Epithelial cell of prostate (primary cell): ENCODE measurements at places on chromosomes 3 and 15.

DNA sequence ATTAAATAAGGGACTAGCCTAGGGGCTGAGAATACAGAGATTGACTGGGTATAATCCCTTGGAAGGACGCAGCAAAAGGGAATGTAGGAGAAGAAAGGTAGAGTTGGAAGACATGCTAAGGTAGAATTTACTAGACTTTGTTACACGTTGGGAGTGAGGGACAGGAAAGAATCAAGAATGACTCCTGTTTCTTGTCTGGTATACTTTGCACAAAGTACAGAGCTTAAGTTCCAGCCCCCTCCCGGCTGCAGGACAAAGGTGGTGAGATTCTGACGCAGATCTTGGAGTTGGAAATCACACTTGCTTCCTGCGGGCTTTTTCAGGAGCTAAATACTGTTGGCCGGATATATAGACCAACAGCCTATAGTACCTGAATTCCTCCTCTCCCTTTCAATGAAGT is 895 bp downstream of the HYKK start:
- DNase-seq, result no peak

DNA sequence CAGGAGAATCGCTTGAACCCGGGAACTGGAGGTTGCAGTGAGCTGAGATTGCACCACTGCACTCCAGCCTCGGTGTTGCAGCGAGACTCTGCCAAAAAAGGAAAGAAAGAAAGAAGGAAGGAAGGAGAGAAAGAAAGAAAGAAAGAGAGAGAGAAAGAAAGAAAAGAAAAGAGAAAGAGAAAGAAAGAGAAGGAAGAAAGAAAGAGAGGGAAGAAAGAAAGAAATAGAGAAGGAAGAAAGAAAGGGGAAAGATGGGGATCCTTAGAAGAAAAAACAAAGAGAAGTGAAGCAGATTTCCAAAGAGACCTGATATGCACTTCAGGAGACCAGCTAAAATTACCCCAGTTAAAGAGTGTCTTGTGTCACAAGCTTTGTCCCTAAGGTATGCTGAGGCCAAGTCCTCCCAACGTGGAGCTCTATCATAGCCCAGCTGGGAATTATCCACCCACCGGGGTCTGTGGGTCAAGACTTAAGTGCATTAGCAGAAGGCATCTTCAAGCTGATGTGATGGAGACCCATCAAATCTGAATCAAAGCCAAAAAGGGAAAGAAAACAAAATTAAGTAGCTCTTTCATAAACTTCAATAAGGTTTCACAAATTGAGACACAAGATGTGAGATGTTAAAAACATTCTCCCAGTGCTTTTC is 17.8 kb upstream of the AKAP13 start:
- DNase-seq, result no peak

GRCh38 chr3:34106879-34107278 is 308.4 kb downstream of the PDCD6IP start:
- DNase-seq, result no peak

DNA sequence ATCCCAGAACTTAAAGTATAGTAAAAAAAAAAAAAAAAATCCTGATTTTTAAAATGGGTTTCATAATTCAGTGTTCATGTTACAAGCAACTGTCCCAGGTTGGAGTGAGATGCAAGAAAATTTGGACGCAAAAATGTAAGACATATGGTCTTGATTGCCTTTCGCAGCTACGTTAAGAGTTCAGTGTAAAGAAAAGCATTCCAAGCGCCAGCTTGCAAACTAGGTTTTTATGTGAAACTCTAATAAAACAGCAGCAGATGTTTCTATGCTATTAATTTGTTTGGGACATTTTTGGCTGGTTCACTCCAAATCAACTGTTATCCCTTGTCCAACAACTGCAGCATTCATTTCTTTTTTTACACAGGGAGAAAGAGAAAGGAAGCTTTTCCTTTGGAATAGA is 957.8 kb downstream of the ROBO1 start:
- DNase-seq, result no peak

DNA sequence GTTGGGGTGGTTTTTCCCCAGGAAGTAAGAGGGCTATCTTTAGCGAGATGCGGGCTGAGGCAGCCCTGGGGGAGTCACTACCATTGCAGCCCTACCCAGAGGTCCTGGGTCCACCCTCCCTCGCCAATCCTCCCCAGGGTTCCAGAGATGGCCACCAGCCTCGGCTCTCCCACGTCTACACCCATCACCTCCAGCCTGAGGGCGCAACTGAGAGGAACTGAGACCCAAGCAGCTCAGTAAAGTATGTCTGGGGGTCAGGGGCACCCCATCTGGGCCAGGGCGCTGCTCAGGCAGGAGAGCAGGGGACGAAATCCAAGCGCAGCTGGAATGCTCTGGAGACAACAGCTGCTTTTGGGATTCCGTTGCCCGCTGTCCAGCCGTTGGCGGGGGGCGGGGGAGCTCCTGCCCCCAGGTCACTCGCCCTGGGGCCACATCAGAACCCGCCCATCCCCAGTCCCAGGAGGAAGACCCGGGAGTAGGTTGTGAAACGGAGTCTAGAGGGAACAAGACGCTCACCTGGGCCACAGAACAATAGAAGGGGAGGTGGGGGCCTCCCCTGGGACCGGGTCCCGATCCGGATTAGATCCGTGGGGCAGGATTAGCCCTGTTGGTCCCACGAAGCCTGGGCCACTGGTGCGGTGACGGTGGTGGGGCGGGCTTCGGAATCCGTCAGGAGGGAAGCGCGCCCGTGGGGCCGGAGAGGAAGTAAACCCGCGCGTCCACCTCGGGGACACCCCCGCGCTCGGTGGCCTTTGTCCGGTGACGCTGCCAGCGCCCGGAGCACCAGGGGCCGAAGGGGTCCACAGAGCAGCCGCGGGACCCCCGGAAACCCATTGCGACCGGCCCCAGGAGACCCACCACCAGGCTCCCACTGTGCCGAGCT is 1.4 kb upstream of the NDUFAF3 start:
- no peak for DNase-seq

- DNase-seq, result no peak
Measured at GRCh38 chr15:44736181-44736765, at the start of gene TRIM69. Gene TRIM69 (plus strand): TSS chr15:44736528. CDS start chr15:44736705, 177 bp downstream.

DNA sequence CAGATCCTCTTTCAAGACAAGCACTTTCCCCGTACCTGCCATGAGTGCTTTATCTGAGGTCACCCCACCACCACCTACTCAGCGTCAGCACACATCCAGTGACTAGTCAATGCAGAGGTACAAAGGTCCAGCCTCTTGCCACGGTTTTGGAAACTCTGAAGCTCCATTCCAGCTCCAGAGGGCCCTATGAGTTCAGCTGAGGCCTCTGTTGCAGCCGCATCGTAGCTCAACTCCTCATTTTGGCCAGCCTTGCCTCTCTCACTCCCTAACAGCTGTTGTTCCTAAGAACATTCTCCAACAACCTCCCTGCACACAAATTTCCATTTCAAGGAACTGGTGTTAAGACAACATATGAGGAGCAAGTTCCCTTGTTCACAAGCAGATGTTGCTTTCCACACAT is 405.1 kb upstream of the PROK2 start:
- no peak for DNase-seq

DNA sequence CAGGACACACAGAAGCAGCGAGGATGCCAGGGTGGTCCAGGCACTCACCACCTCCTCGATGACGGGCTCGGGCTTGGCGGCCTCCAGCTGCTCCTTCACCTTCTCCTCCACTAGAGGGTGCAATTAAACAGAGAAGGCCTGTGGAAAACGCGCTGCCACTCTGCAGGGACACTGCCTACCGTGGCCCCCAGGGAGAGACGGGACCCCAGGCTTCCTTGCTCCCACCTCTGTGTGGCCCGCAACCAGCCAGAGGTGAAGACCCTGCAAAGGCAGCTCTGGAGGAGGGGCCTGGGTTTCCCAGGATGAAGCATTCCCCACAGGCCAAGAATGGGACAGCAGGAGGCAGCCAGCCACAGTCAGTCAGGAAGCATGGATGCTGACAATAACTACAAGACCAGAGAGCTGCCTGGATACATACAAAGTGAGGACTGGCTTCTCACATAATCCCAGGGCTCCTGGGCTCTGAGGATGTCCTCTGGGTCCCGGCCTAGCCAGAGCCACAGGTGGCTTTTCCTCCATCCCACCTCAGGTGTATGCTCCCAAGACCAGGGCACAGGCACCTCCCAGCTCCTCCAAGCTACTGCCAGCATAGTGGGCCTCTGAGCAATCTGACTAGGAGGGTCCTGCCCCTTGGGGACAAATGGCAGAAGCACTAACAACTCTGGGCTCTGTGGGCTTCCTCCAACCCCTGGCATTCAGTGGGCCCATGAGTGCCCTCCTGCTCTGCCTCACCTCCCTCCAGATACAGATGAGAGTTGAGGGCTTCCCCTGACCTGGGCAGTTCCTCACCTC is 46.2 kb downstream of the PTH1R start:
- no peak for DNase-seq

- no peak for DNase-seq
Measured at GRCh38 chr15:35740761-35741160, 194.8 kb upstream of the DPH6 start.

- DNase-seq, result no peak
Measured at GRCh38 chr15:88275804-88276203, 19.3 kb upstream of the NTRK3 start.

DNA sequence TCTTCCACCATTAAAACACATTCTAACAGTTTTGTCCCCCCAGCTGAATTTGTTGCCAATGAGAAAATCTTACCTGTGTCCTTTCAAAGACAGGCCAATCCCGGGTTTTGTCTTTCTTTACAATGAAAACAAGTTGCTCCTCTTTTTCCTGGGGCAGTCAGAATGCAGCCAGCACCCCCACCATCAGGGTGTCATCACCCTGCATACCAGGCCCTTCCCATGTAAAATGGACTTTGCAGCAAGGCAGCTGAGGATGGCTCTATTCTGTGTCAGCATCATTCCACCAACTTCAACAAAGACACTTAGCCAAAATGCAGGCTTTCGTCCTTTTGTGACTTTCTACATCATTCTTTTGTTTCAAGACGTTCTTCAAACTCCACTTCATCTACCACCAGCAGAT is 490.9 kb downstream of the OCA2 start:
- no peak for DNase-seq

- DNase-seq, result no peak
Measured at GRCh38 chr15:61411902-61412510, 182.9 kb upstream of the RORA start.

GRCh38 chr15:56236197-56236596 is 7.5 kb downstream of the RFX7 start:
- no peak for DNase-seq

DNA sequence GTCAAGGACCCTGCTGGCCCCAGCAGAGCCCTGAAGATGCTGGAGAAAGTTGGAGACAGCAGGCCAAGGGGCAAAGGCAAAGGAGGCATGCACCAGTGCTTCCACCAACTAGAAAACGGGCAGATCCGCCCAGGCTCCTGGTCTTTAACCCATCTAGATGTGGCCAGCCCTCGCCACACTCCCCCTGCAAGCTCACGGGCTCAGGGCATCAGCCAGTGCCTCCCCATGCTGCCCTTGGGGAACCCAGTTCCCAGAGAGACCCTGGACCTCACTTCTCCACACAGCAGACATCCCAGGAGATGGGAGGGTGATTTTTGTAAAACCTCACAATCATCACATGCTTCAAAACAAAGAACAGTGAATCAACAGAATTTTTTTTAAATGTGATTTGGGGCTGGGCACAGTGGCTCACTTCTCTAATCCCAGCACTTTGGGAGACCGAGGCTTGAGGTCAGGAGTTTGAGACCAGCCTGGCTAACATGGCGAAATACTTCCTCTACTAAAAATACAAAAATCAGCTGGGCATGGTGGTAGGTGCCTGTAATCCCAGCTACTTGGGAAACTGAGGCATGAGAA is 24.5 kb downstream of the CYFIP1 start:
- no peak for DNase-seq

GRCh38 chr15:77503764-77504163 is 83.1 kb downstream of the HMG20A start:
- no peak for DNase-seq

DNA sequence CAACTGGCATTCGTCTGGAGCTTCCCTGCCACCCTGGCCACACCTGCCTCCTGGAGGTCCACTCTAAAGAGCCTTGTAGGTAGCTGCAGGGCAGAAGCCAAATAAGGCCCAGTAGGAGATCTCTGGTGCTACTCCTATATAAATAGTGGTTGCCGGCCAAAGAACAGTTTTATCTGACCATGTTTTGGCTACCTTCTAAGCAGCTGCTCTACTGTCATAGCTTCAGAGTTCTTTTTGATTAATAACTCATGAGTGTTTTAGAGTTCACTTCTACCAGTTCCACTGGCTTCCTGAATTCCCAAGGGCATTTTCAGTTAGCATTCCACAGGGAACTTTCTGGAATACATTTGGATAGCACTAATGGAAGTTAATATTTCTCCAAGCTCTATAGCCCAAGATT is 154.6 kb downstream of the B3GALNT1 start:
- DNase-seq, result no peak

- DNase-seq, result no peak
Measured at GRCh38 chr3:42749025-42749752, 23.9 kb downstream of the CCDC13 start.

DNA sequence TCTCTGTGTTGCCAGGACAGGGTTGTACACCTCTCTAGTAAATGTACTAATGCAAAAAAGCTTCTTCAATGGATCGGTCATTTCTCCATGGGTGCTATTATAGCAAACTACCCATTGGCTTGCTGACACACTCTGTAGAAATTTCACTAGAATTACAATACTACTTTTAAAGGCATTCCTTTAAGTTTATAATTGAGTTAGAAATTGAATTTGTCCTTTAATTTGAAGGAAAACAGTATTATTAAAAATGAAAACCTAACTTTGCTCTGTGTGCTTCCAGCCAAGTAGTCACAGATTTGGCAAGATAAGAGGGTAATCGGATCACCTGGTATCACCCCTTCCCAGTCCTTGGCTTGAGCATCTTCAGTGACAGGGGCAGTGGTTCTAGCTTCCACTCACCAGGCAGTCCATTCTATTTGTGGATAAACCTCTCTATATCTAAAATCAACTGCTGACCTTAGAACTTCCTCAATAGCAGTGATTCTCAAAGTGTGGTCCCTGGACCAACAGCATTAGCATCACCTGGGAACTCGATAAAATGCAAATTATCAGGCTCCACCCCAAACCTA is 93.2 kb downstream of the GHSR start:
- DNase-seq, result no peak

GRCh38 chr3:126514161-126514560 is 3.4 kb downstream of the UROC1 start:
- DNase-seq, result no peak

- no peak for DNase-seq
Measured at GRCh38 chr15:62904041-62904910, 138.3 kb upstream of the TPM1 start.

DNA sequence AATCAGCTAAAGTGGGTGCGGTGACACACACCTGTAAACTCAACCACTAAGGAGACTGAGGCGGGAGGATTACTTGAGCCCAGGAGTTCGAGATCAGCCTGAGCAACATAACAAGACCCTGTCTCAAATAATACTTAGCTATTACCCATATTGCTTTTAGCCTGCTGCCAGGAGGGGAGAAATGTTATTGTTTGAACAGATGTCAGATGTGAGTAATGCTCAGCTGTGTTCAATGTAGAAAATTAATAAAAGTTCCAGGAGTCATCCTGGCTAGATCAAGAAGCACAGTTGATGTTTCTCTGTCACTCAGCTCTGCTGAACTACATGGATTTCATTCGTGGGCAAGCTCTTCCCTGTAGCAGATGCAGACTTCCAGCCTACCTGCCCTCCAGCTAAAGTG is 22.2 kb downstream of the LSM3 start:
- no peak for DNase-seq

- DNase-seq, result no peak
Measured at GRCh38 chr3:178078953-178079352, 457.3 kb upstream of the KCNMB2 start.

- no peak for DNase-seq
Measured at GRCh38 chr3:190424478-190425439, 24.9 kb downstream of the TMEM207 start.
